Activated CD4-positive, alpha-beta T cell treated with anti-CD3 and anti-CD28 coated beads, Interleukin-2, amount 50 U/mL, for 48 hours (primary cell): ENCODE measurements at places on chromosomes 4 and X.

DNA sequence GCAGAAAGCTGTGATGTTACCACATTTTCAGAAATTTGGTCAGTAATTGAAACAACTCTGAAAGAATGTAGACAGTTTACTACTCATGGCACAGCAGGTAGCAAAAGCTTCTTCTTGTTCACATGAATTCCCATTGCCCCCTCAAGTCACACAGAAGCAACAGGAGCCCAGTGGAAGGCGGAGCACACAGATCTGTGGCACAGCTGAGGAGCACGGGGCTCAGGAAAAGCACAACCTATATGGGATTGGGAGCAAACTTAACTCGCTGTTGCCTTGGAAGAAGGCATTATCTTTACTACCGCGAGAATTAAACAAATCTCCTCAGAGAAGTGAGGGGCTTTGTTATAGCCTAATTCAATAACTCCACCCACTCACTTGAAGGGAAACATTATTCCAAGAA lies 358.5 kb downstream of the SPOCK3 start:
- no peak for DNase-seq

DNA sequence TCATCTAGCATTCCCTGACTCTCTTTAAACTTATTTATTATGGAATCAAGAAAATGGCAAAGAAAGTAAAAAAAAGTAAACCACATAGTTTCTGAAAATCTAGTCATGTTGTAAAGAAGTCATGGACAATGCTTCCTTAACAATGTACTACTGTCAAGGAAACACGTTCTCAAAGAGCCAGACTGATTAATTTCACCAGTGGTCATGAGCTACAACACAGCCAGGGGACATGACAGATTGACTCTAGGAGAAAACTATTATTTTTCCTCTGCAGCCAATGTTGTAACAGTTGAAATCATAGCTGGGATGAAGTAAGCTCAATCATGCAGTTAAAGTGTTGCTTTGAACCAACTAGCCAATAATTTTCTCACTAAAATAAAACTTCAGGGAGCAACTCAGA lies 109.2 kb downstream of the MAPK10 start:
- DNase-seq, result no peak

DNA sequence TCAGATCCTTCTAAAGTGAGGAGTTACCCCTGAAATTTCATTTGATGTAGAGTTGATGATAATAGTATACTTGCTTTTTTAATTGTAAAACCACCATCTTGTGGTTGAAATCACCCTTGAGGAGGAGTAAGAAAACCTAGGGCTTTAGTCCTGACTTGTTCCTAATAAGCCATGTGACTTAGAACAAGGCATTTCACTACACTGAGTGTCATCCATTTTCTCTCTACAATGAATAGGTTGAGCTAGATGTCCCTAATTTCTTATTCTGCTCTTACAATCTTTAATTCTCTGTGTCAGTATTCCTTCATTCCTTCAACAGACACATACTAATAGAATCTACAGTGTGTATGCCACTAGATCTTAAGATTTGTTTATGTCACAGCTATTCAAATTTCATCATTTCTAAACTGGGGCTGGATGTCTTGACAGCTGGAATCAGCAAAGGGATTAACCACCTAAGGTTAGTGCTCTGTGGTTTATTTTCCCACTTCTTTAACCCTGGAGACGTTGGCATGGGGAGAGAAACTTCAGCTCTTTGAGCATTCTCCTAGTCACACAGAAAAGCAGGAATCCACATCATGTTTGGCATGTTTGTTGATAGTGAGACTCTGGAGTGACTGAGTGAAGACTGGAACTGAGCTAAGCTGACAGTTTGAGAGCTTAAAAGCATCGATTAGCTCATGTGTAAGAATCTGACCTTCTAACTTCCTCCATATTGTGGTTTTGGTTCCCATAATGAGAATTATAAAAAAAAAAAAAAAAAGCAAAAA lies 246.3 kb downstream of the NDST4 start:
- DNase-seq, result no peak

GRCh38 chr4:6339818-6340445 lies 70.3 kb downstream of the WFS1 start:
- DNase-seq, result no peak

DNA sequence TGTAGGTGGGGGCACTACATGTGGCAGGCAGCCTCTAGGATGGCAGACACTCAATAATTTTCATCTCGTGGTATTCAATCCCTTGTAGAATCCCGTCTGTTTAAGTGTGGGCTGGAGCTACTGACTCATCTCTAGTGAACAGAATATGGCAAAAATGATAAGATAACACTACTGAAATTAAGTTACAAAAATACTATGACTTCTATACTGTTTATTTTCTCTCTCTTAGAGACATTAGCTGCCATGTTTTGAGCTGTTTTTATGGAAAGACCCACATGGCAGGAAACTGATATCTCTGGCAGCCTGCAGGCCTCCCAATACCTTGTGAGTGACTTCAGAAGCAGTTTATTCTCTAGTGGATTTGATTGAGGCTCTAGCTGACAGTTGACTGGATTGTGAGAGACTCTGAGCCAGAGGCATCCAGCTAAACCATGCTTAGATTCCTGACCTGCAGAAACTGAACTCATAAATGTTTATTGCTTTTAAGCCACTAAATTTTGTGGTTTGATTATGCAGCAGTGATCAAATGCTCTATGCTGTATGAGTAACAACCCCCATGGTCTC lies 298.8 kb upstream of the CTSO start:
- no peak for DNase-seq

DNA sequence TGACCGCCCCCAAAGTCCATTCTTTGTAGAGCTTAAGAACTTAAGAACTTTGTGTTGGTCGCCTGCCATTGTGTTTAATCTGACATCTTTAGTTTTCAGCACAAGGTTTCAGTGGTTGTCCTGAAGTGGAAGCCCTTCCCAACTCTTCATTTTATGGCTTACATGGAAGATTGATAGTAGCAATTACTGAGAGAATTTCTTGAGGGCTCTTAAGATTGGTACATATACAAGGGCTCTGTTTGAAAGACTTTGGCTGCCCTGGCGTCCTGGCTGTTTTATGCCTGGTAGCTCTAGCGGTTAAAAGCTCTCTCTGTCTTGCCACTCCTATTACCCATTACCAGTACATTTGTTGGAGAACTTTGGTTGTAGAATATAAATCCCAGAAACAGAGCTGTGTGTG lies 75.0 kb downstream of the KDM6A start:
- DNase-seq, result no peak

DNA sequence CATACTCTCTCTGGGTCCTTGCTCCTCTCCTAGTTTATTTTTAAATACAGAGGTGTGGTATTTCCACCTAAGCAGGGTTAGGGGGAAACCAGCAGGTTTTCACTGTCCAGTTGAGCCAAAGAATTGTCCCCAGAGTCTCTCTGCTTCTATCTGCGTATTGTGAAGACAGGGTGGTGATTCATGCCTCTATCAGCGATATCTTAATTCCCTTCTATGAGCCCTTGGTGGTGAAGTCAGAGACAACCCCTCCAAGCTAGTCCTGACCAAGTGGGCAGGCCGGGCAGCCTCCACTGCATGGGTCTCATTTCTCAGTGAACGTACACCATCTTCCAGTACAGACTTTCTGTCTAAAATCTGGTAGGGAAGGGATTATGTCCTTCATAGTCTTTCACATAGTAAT lies 100.5 kb upstream of the GPR34 start:
- no peak for DNase-seq
